ENCODE measurements at places on chromosomes 2 and 18. TPM values are rescaled to one million over a fixed set of nuclear protein-coding genes. Genes with fewer than 3 reads are reported as not detected.

- DNase-seq: no peak
Observed at GRCh38 chr2:223048519-223048918, 3.5 kb upstream of the KCNE4 start.

DNA sequence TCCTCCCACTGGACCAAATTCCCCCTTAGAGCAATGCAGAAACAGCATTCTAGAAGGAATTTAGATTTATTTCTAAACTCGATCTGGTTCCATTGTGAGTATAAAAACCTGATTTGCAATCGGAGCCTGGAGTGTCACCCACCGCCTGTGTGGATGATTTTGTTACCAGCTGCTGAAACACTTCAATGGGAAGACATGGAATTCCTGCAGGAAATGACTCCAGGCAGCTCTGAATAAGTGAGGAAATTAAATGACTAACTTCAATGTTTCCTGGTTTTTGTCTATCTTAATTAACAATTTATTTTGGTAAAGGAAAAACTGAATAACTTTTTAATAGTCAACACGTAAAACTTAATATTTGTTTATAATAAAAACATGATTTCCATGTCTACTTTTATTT is 19.3 kb downstream of the CTAGE1 start:
- no peak for DNase-seq

GRCh38 chr18:3663870-3664512 is 214.0 kb downstream of the TGIF1 start:
- DNase-seq: no peak

The VWC2L gene
- total RNA-seq: not detected

- DNase-seq: no peak
Observed at GRCh38 chr2:183409662-183410061, 285.4 kb downstream of the NUP35 start.

- DNase-seq: no peak
Observed at GRCh38 chr2:241985986-241986329, 116.4 kb downstream of the RTP5 start.

DNA sequence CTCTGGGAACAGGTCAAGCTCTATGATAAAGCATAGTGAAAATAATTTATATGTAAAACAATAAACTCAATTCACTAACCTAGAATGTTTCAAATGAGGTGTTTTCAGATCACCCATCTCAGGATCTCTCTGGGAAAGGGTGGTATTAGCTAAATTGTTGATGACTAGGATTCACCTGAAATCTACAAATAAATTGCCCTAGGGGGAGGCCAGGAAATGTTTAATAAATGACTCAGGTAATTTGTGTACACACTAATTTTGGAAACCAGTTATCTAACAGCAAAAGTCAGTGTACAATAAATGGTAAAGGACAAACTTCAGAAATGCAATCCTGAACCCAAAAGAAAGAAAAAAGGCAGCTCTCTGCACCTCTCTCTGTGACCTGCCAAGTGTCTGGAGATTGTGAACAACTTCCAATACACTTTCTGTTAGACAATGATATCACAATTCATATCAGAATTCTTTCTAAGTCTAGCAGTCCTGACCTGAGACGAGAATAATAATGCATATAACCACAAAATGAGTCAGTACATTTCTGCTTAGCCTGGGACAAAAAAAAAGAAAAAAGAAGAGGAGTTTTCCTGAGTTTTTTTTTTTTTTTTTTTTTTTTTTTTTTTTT is 760.0 kb downstream of the EPHA4 start:
- no peak for DNase-seq

- DNase-seq: no peak
Observed at GRCh38 chr2:48332286-48332685, 197.7 kb upstream of the STON1 start.

DNA sequence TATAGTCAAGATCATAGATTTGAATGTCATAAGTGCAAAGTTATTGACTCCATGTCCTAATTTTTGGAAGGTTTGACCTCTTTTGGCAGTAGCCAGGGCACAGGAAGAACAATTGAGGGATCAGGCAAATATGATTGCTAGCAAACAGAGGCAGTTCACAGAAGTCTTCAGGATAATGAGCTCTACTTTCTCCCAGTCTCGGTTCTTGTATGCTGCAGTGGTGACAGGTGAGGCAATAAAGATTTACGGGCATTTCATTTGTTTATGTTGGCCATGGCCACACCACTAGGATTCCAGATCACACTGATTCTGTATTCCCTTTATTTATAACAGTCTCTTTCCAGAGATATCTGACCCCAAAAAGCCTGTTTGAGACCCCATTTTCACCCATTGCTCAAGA is 137.5 kb downstream of the UBR3 start:
- DNase-seq: no peak

- no peak for DNase-seq
Observed at GRCh38 chr2:30691091-30691947, 115.9 kb downstream of the CAPN13 start.

DNA sequence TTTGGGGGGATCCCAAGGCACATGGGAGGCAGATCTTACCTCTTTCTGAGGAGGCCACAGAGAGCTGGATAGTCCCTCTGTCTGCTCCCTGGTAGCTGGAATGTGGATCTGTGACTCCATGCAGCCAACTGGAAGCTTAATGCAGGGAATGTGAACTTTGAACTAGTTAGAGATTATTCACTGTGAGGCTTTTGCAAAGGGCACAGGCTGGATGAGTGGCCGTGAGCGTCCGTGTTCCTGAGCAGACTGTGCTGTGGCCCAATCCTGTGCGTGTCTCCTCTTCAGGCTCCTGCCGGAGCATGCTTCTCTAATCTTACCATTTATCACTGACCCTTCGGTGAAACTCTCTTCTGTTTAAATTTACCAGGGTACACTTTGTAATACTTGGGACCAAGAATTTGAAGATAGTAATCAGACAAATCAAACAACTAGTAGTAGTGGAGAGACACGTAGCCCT is 187.6 kb downstream of the PTPRM start:
- DNase-seq: no peak

The TWIST2 gene
- total RNA-seq: not detected

DNA sequence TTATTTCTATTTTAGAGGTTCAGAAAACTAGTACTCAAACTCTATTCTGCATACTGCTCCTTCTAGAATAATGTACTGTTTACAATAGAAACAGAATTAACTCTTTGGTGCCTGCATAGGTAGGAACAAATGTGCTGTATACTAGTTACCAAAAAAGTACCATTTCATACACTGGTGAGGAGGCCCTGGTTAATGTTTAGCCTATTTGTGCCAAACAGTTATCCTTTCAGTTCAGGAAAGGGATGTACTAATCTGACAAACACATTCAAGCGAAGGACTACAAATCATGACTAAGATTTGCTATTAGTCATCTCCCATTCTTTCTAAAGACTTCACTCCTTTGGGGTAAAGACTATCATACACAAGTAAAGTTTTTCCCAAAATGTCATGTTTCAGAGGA is 47.4 kb downstream of the EXOC6B start:
- DNase-seq: no peak

The PLGLB1 gene
- total RNA-seq: 1.4 TPM

DNA sequence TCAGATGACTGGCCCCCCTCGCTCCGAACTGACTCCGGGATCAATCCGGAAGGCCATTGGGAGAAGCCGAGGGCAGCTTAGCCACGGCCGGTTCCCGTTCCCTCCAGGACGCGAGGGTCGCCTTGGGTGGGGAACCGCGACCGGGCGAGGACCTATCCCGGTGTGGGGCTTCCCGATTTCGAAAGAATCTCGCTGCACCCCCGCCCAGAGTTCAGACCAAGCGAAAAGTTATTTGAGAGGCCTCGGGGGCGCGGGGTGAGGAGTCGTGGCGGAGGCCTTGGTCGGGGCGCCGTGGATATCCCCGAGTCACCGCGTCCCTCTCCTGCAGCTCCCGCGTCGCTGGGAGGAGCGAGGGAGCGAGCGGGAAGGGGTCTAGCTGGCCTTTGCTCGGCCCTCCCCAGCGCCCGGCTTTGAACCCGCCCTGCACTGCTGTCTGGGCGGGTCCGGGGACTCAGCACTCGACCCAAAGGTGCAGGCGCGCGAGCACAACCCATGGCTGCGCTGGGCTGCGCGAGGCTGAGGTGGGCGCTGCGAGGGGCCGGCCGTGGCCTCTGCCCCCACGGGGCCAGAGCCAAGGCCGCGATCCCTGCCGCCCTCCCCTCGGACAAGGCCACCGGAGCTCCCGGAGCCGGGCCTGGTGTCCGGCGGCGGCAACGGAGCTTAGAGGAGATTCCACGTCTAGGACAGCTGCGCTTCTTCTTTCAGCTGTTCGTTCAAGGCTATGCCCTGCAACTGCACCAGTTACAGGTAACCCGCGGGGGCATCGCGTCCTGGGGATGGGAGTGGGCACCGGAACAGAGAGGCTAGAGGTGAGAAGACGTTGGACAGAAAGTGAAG is at the start of gene CYP27A1:
CYP27A1 (plus strand) TSS at position 457 of the 837 bp plus-strand sequence; CDS start at position 493, 36 bp downstream.
- DNase-seq: no peak

- no peak for DNase-seq
Observed at GRCh38 chr2:3022841-3023372, 354.7 kb downstream of the EIPR1 start.

The GPBAR1 gene
- total RNA-seq: 3.3 TPM

The C18orf54 gene
- 3.2 TPM for total RNA-seq

DNA sequence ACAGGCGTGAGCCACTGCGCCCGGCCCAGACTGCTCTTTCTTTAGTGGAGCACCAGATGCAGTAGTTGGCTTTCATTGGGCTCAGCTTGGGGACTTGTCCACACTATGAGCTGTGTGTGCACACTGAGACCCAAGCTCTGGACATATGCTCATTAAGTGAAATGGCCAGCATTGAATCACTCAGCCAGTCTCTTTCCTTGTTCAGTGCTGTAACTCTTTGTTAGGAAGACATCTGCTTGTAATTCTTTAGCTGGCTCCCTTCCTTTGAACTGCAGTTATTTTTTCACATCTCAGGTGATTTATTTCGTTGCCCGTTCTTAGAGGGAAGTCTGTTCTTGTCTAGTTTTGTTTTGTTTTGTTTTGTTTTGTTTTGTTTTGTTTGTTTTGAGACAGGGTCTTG is 70.5 kb downstream of the CAB39 start:
- DNase-seq: no peak

The DNAJC5G gene
- total RNA-seq: not detected

The OSBPL1A gene
- 1.5 TPM for total RNA-seq

GRCh38 chr18:41644466-41644865 is 310.6 kb upstream of the PIK3C3 start:
- DNase-seq: no peak

GRCh38 chr2:47232738-47233415 is 77.8 kb upstream of the STPG4 start:
- DNase-seq: no peak

DNA sequence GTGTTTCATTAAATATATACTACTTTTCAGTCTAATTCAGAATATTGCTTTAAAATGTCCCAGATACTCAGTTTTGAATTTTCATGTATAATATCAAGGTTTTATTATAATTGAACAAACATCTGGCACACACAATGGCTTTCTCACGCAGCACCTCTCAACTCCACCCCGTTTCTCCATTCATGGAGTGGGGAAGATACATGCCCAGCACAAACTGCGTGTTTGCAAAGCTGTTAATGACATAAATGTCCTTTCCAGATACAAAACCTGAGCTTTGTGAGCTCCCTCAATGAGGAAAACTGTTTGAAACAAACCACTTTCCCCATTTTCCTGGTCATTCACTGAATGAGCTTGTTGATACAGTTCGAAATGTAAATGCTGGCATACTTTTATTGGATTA is 150.3 kb upstream of the RASGRP3 start:
- DNase-seq: no peak

GRCh38 chr2:3125001-3125760 is 252.4 kb downstream of the EIPR1 start:
- no peak for DNase-seq

The LHCGR gene
- not detected for total RNA-seq

GRCh38 chr2:146677280-146677679 is 1167.5 kb upstream of the ACVR2A start:
- DNase-seq: no peak

GRCh38 chr18:53911200-53911599 is 313.3 kb downstream of the MBD2 start:
- DNase-seq: no peak

GRCh38 chr2:45442026-45442425 is 169.0 kb downstream of the SRBD1 start:
- DNase-seq: no peak

- DNase-seq: no peak
Observed at GRCh38 chr2:54899576-54900200, 150.6 kb downstream of the RTN4 start.

The SAG gene
- total RNA-seq: 0.11 TPM

DNA sequence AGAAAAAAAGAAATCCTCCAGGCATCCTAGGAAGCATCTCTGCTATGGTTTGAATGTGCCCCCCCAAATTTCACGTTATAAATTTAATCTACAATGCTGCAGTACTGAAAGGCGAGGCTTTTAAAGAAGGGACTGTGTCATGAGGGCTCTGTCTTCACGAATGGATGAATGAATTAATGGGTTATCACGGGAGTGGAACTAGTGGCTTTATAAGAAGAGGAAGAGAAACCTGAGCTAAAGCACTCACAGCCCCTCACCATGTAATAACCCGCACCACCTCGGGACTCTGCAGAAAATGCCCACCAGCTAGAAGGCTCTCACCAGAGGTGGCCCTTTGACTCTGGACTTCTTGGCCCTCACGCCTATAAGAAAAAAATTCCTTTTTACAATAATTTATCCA is 27.6 kb downstream of the RNU4ATAC start:
- no peak for DNase-seq

The SH3RF3 gene
- 0.23 TPM for total RNA-seq

DNA sequence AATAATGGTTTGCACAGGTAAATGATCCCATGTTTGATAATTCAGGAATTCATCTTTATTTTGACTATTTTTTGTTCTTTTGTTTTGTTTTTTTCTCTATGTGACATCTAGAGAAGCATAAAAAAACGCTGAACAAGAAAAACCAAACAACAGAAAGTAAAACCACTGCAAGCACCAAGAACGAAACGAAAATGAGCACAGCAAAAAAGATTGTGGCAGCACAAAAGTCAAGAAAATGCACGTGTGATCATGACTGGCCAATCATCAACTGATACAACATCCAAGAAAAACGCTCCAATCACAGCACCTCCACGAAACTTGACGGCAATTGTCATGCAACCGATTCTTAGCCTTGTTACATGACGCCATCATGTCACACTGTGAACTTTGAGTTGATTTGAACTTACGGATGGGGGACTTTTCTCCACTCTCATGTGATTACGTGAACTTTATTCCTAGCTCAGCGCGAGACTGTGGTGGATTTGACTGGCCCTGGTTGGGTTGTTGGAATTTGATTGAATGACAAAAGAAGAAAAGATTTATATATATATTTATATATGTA is 318.7 kb downstream of the CELF4 start:
- no peak for DNase-seq

DNA sequence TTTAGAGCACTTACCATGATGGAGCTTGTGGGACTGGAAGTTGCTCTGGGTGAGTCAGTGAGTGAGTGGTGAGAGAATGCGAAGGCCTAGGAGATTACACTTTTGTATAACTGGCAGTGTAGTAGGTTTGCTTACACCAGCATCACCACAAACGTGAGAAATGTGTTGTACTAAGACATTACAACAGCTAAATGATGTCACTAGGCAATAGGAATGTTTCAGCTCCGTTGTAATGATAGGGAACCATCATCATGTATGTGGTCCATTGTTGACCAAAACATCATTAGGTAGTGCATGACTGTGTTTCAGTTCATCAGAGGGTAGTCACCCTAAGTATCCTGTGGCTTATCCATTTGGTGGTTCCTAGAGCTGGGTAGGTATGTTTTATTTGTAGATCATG is 11.9 kb downstream of the ZNF407 start:
- no peak for DNase-seq
